ENCODE measurements at places on chromosomes 7 and 10.

DNA sequence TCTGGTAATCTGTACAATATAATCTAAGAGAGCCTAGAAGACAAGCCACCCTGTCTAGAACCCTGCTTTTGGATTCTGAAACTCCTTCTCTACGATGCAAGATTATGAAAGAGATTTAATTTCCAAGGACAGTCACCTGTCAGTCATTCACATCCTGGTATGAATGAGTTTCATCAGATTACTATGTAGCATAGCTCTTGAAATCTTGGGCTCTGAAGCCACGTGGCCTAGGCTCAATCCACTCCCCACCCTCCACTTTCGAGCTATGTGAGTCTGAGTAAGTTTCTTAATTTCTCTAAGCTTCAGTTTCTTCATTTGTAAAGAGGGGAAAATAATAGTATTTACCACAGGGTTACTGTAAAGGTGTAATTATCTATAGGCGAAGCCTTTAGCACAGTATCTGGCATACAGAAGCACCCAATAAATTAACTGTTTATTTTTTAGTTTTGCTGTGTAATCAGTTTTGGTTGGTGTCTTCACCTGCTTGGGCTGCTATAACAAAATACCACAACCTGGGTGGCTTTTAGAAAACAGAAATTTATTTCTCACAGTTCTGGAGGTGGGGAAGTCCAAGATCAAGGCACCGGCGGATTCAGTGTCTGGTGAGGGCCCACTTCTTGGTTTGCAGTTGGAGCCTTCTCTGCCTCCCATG is 71.3 kb downstream of the MYOF start:
- DNase-seq: no peak

DNA sequence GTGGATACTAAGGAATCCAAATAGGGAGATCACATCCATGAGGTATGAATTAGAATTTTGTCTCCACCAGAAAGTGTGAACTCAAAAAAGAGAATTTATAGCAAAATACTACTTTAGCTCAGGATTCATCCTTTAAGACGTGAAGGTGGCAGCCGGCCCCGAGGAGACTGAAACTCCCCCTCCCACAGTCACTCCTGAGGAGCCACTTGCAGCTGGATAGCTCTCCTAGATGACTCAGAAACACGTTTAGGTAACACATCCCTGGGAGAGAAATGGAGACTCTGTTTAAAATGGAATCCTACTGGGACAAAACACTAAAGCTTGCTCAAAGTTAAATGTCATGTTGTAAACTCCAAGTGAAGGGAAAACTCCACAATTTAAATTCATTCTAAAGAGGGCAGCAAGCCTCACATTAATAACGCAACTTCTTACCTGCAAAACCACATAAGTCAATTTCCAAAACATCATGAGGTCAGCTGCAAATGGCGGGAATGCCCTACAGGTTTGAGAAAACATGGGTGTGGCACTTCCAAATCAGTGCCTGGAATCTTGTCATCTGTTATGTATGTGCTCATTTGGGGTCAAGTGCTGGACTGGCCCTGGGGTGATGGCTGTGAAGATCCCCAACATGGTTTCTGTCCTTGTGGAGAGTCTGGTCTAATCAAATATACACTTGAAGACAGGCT is 46.2 kb downstream of the ICA1 start:
- no peak for DNase-seq

DNA sequence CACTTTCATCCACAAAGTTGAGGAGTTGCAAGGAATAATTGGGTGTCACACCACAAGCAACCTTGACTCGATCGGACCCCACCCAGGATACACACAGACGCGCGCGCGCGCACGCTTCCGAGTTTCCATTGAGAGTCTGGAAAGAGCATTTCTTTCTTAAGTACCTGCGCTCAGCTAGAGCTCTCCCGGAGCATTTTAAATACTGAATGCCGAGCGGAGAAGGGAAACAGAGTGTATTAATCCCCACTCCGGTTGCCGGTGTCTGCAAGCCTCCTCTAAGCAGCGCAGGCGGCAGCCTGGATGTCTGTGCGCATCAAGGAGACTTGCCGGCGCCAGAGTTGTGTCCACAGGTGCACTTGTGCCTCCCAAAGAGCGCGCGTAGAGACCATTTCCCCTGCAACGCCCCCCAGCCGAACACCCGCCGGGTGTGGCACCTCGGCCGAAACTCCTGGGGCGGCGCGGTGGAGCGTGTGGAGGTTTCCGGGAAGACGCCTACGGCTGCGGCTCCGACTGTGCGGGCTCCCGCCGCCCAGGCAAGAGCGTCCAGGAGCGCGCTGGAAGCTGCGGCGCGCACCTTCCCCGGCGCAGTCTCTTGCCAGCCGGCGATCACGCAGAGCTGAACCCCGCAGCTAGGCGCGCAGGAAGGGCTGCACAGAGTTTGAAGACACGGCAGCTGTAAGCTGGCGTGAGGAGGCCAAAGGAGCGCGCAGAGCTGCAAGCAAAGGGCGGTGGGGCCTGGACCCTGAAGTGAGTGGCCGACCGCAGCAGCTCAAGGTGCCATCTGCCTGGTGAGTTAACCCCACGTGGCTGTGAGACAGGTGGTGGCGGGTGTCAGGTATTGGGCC is 1.1 kb upstream of the FEZF1 start:
- DNase-seq: no peak

DNA sequence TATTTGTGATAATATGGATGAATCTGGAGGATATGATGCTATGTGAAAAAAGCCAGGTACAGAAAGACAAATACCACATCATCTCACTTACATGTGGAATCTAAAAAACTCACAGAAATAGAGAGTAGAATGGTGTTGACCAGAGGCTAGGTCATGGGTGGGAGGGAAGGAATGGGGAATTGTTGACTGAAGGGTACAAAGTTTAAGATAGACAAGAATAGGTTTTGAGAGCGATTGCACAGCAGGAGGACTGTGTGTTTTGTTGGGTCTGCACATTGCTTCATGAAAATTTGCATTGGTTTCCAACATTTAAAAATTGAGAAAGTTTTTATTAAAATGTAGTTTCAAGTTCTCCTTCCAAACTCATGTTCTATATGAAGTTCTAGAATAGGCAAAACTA is 8.4 kb downstream of the SLC26A5 start:
- no peak for DNase-seq

DNA sequence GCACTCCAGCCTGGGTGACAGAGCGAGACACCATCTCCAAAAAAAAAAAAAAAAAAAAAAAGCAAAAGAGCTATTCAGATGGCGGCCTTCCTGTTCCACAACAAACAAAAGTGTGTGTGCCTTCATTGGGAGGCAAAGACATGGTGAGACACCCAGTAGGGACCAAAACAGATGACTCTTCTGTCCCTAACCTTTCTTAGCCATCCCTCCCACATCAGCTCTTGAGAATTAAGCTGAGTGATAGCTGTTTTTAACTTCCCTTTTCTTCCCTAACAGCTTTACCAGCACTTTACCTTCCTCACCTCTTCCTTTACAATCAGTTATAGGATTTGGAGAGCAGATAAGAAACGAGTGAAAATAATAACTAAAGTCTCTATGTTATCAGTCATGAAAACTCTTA is 48.2 kb downstream of the ARMH3 start:
- DNase-seq: no peak
